ENCODE measurements at places on chromosomes 16 and 17.

DNA sequence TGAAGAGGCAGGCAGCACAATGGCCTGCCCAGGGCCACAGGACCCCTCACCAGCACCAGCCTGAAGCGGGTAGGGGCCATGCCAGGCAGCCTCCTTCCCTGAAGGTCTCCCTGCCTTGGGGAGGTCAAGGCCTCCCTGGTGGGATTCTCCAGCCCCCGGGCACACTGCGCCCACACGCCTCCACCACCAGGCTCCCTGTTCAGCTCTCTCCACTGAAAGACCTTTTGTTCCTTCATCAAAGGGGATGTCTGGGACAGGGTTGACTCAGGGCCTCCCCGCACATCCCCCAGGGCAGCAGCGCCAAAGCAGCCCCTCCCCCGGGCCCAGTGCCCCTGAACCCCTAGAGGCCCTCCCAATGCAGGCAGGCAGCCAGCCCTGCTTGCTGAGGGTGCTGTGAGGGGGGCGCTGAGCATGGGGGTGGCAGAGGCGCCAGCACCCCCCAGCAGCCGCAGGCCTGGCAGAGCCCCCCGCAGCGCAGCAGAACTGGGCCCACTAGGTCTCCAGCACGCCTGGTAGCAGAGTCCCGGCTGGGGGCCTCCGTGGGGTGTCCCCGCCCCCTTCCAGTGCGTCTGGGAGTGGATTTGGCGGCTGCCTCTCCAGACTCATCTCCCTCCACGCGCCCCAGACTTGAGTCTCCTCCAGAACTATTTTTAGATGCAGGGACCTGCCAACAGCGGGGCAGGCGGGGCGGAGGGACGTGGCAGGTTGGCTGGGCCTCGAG lies 13.1 kb downstream of the BCAR1 start:
- peak; percentile 13 for DNase-seq

DNA sequence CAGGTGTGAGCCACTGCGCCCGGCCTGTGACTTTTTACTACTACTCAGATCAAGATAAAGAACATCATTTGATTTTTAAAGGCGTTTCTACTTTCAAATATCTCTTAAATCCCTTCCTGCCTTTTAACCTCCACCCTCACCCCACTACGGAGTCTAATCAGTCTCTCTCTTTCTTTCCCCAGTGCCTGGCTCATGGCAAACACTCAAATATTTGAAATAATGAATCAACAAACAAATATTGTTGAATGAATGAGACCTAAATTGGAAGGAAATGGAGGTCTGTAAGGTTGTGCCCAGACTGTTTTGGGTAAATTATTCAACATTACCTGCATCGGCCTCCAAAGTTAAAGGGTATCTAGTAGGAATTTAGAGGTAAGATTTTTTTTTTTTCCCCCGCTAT lies 14.7 kb downstream of the COPZ2 start:
- peak; percentile 32 for DNase-seq

DNA sequence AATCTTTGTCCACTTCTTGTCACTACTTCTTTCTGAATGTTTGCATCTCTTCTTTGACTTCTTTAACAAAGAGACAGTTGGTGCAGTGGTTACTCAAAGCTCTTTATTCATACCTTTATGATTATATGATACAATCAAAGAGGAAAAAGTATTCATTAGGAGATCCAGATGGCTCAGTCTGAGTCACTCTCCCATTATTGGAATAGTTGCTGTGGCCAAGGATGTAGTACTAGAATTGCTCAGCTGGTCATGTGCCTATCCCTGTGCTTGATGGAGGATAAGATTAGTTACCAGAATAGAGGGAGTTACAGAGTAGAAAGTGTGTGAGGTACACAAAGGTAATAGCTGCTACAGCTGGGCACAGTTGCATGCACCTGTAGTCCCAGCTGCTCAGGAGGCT lies 18.3 kb downstream of the BCAS3 start:
- DNase-seq, result no peak

DNA sequence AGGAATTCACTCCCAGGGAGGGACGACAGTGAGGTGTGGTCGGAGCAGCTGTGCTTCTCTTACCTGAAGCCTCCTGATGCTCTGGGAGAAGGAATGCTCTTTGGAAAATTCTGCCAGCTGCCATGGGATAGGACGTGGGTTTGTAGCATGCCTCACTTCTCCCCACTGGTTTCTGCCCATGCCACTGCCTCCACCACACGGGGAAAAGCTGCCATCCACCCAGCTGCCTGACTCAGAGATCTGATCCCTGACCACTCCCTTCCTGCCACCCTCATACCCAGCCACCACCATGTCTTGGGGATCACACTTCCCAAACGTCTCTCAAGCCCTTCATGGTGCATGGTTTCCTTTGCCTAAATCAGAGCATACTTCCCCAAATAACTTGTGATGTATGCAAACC lies 80.0 kb downstream of the CPPED1 start:
- DNase-seq, result no peak

DNA sequence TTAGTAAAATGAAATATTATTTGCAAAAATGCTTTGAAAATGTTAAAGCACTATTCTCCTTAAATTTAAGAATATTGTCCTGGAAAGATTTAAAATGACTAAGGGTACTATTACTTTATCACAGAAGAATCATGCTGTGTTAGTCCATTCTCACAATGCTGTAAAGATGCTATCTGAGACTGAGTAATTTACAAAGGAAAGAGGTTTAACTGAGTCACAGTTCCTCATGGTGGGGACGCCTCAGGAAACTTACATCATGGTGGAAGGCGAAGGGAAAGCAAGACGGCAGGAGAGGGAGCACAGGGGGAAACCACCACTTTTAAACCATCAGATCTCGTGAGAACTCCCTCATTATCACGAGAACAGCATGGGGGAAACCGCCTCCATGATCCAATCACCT lies 245.6 kb downstream of the IRX3 start:
- DNase-seq, result no peak

- peak; percentile 60 for DNase-seq
Observed at GRCh38 chr17:83079766-83080578, 563 bp downstream of the METRNL start.

- DNase-seq, result no peak
Observed at GRCh38 chr17:17149520-17150447, 56.3 kb downstream of the PLD6 start.

- no peak for DNase-seq
Observed at GRCh38 chr17:56424005-56424404, 169.5 kb upstream of the NOG start.

DNA sequence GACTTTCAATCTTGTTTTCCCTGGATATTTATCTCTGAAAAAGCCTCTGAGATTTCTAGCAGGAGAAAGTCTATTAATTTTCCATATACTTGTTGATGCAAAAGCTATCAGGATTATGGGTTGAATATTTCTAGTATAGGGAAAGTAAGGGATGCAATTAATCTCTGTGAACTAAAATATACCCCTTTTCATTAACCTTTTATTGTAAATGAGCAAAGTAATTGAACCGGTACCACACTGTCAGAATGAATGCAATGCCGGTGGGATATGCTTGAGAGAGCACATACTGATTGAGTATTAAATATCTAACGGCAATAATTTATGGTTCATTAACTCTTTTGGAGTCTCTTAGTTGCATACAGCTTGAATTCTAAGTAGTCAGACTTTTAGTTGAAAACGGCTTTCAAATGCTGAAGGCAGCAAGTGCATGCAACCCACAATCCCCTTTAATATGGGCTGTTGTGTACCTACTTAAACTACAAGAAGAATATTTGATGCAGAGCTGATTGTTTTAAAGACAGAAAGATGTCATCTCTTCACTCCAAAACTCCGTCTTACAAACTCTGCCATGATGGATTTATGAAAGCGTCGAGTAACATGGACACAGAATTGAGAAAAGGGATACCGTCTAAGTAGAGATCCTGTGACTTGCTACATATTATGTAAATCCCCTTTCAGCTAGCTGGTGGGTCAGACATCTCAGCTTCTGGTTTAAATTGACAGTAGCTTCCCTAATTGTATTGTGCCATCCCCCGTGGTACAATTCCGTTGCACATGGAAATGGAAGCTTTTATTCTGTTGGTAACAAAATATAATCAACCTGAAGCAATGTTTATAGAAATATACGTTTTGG lies 141.3 kb upstream of the CDH8 start:
- DNase-seq, result no peak

DNA sequence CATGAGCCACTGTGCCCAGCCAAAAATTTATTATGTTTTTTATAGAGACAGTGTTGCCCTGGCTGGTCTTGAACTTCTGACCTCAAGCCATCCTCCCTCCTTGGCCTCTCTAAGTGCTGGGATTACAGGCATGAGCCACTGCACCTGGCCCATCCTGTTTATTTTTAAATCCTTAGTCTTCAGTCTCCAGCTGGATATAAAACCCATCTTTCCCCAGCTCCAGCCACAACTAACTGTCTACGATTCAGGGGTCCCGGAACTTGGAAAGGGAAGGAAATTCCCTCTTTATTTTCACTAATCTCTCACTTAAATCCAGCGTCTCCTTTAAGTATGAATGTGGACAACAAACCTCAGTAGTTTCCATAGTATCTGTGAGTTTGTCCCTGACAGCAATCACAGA lies 62.2 kb downstream of the IQCK start:
- DNase-seq, result no peak

DNA sequence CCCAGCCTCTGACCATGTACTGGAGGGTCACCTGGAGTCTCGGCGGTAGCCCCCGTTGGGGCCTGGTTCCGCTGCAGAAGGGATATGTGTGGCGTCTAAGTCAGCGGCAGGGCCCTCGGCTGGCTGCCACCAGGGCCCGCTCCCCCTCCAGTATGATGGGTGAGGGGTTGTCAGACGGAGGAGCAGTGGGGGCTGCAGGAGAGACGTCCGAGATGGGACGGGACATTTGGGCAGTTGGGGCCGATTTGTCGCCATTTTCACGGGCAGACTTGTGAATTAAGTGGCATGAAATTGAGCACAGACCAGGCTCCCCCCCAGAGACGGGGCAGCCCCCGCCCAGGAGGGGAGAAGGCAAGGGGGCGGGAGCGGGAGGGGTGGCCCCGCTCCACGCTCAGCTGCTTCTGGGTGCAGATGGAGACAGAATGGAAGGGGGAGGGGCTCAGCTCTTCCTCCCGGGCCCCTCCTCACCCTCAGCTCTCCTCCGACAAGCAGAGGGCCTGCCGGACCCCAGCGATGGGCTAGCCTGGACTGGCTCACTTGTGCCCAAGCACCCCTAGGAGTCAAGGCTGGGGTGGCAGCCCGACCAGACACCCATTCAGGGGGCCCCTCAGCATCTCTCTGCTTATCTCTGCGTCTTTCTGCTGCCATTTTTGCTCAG lies 52.7 kb upstream of the LHX1 start:
- DNase-seq, result no peak

DNA sequence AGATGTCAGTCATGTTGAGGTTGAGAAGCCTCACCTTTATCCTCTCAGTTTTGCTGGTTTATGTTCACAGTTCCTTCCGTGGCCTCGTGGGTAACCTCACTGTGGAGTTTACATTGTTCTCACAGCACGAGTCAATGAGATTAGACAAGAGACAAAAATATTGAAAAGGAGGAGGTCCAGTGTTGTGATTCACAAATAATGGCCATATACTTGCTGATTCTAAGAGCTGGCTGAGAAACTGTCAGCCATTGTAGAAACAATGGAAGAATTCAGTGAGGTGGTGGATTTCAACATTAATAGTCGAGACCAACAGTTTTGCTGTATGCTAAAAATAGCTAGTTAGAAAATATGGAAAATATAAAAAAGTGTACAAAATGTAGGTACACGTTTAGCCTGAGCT lies 176.4 kb upstream of the WSCD1 start:
- DNase-seq, result no peak

GRCh38 chr17:19359151-19359550 lies 3.4 kb downstream of the B9D1 start:
- DNase-seq, result no peak

DNA sequence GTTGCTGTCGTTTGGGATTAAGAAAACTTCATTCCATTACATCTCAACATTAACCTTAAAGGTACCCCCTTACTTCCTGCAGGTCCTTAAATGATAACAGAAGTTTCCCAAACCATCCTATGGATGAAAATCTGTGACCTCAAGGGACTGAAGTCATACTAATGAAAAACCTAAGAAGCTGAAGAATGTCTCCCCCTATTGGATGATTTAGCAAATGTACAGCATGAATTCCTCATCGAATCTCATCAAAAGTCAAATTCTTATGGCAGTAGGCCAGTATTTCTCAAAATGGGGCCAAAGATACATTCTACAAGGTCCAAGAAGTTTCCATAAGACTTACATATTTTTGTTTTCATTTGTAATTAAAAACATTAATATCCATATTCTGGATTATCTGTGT lies 13.5 kb downstream of the SCO1 start:
- DNase-seq, result peak; percentile 10

DNA sequence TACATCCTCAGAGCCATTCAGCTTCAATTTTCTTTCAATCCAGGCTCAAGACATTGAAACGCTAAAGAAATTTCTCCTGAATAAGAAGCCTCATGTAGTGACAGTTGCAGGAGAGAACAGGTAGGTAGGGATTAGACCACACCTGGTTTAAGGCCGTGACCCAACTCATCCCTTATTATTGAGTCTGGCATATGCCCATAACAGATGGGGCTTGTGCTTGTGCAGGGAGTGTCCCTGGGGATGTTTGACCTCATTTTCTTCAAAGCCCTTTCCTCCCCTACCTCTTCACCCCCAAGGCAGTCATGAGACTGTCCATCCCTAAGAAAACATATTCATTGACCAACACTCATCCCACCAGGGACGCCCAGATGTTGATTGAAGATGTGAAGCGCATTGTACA lies 24.3 kb downstream of the SUPT6H start:
- DNase-seq, result no peak

DNA sequence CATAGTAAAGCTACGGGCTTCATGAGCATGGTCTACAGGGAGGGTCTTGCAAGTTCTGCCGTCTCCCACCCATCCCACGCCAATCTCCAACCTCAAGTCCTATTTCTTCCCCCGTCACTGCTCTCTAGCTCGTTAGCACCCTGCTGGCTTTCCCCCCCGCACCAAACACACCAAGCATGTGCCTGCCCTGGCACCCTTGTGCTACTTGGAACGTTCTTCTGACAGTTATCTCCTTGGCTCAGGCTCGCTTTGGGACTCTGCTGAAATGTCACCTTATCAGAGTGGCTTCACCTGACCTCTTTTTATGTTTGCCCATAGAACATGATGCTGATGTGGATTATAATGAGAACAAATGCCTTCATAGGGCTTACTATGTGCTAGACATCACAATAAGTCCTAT lies 21.9 kb downstream of the GLYR1 start:
- no peak for DNase-seq

DNA sequence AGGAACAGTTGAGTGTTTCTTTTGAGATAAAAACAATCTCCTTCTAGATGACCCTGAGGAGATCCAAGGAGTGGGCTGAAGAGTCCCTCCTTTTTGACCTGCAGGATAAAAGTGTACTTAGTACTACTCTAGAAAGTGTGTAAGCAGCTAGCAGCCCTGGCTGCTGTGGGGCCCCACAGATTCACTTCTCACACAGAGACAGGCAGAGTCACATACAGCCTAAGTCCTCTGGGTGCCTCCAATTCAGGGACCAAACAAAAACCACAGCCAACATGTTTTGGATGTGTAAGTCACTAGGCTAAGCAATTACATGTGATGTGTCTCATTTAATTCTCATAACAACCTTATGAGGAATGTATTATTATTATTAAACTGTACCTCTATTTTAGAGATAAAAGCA lies 97.1 kb downstream of the TMEM100 start:
- no peak for DNase-seq

All from DMS53 (cell line).